NCI-H1436 (cell line): ENCODE measurements at places on chromosomes 7 and 10.

- DNase-seq: no peak
Observed at GRCh38 chr7:41437257-41438196, 265.4 kb downstream of the INHBA start.

DNA sequence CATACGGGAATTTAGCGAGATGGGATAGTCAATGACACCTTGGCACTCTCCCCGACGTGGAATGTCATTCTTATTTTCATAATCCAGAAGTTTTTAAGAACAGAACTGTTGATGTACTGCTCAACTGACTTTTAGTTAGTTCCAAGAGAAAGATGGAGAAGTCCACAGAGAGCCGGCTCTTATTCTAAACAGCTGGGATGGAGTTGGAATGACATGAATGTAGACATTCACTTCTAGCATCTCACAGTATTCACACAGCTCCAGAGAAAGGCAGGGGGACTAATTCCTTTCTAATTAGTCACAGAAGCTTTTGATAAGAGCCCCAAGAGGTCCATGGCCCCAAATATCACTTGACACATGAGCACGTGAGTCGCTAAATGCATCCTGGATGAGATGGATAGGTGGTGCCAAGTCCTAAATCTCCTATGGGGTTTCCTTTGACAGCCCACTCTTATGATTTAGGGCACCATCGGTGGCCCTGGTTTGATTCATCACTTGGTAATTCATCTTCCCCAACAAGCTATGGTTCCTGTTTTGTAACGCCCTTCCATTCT lies 420.3 kb upstream of the AUTS2 start:
- no peak for DNase-seq

GRCh38 chr7:123558289-123558874 lies 764 bp upstream of the NDUFA5 start:
- DNase-seq: no peak

- DNase-seq: peak; percentile 44
Observed at GRCh38 chr7:21944616-21945453, 864 bp downstream of the CDCA7L start.

- no peak for DNase-seq
Observed at GRCh38 chr10:126536148-126536547, 134.3 kb downstream of the C10orf90 start.

- DNase-seq: no peak
Observed at GRCh38 chr7:50454968-50455367, 4.8 kb upstream of the FIGNL1 start.

DNA sequence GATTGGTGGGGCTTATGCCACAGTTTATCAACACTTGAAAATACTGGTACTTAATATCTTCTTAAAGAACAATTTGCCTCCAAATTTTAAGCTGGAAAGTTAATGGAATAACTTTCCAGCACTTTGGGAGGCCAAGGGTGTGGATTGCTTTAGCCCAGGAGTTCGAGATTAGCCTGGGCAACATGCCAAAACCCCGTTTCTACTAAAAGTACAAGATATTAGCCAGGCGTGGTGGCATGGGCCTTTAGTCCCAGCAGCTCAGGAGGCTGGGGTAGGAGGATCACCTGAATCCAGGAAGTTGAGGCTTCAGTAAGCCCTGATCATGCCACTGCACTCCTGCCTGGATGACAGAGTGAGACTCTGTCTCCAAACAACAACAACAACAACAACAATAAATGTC lies 56.0 kb downstream of the PRF1 start:
- no peak for DNase-seq

GRCh38 chr10:1534820-1535219 lies 202.5 kb downstream of the ADARB2 start:
- no peak for DNase-seq

DNA sequence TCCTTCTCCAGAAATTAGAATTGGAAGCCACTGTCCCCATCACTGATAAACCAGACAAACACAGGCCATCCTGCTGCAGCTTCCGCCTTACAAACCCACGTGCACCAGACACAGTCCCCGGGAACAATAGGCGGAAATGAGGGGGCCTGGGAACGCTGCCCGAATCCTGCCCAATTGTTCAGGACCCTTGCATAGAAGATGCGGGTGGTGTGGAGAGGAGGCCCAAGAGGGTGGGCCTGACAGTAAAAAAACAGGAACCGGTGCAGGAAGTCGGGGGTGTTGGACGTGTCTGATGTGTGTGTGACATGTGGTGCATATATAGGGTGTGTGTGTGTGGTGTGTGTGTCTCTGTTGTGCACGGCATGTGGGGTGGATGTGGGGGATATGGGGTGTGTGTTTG lies 26.5 kb upstream of the CHST15 start:
- no peak for DNase-seq

DNA sequence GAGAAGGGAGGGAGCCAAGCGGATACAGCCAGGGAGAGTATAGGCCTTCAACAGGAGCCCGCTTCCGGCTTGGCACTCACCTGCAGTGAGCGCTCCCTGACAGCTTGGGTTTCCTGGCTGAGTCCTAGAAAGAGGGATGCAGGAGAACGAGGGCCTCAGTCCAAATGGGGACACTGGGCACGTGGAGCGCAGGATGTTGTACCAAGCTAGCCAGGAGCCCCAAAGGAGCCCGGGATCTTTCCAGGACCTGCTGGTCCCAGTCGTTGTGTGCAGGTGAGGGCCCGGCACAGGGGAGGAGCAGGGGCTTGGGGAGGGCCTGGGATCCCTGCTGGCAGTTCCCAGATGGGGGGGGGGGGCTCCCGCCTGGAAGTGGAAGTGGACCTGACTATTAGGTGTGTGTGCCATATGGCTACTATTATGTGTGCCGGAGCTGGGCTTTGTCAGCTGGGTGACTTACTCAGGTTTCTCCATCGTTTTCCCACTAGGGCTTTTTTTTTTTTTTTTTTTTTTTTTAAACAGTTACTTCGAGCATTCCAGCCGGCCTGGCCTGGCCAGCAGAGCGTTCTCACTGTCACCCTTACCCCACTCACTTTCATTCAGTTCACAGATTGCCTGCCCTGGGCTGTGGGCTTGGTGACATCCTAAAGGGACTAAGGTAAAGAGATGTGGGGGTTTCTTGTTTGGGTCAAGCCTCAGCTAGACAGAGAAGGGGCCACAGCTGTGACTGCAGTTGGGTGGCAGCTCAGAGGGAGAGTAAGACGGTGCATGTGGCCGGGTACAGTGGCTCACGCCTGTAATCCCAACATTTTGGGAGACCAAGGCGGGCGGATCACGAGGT lies 3.8 kb downstream of the AGAP3 start:
- no peak for DNase-seq

GRCh38 chr10:26890956-26891355 lies 30.2 kb upstream of the ABI1 start:
- peak; percentile 13 for DNase-seq

DNA sequence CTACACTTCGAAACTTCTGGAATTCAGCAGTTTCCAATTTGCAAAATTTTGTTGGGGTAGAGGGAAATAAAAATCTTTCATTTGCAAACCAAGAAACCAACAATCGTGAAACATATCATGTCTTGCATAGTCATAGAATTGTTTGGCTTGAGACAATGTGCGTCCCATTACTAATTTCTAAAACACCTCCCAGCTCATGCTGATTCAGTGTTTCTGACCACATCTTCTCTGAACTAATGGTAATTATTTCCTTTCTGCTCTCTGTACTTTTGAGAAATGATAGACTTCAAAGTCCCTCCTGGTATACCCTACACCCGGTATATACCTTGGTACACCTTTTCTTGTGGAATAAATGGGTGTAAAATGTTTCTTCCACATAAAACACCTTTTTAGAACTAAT lies 41.8 kb upstream of the TSPAN13 start:
- DNase-seq: no peak

GRCh38 chr7:39615350-39615975 lies 7.9 kb upstream of the RALA start:
- no peak for DNase-seq

DNA sequence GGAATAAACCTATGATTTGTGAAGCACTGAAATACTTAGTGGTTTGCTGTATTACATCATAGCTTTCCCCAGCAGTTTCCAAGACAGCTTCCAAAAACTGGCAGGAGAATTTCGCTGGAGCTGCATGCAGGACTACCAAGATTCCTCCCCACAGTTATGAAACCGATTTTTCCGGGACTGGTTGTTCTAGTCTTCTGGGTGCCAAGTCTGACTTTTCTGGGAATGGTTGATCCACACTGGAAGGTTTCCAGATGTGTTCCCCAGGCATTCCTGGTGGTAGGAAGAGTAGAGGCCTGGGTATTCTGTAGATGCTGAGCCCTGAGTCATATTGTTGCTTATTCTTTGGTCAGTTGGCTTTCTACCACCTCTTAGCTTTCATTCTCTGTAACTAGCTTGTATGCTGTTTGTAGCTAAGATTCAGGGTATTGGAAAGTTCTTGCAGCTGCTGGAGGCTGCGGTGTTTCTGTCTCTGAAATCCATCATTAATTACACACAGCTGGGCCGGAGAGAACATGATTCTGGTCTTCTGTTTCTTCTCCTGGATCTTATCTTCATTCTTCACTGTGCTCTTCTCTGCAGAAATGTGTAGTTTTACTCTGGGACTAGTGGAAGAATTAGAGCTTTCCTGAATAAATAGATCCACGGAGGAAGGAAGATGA lies 6.3 kb downstream of the ABCC2 start:
- DNase-seq: no peak

DNA sequence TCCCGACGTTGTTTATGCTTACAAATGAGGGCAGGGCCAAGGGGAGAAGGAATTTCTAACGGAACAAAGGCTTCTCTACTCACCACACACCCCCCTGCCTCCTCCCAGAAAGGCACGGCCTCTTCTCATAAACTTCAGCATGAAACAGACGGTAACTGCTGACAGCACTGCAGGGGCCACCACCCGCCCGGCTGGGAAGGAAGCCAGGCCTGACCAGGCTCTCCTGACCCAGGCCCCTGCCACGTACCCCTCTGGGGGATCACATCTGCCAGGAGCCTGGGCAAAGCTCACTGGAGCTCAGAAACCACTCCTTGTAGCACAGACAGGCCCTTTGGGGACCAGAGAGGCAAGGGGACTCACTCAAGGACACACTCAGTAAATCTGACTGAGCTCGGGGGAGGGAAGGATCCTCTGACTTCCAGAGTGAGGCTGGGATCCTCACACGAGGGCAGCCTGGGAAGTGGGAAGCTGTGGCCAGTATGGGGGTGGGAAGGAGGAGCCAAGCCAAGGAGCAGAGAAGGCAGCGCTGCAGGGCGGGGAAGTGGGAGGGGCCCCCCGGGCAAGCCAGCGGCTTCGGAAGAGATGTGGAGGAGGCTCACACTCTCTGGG lies 46.1 kb downstream of the ZCCHC24 start:
- no peak for DNase-seq

GRCh38 chr7:135382173-135382572 lies 127.7 kb downstream of the CNOT4 start:
- no peak for DNase-seq

- peak; percentile 44 for DNase-seq
Observed at GRCh38 chr10:132248455-132249225, 59.1 kb downstream of the STK32C start.

- DNase-seq: no peak
Observed at GRCh38 chr7:135186841-135187253, 16.3 kb upstream of the CYREN start.

DNA sequence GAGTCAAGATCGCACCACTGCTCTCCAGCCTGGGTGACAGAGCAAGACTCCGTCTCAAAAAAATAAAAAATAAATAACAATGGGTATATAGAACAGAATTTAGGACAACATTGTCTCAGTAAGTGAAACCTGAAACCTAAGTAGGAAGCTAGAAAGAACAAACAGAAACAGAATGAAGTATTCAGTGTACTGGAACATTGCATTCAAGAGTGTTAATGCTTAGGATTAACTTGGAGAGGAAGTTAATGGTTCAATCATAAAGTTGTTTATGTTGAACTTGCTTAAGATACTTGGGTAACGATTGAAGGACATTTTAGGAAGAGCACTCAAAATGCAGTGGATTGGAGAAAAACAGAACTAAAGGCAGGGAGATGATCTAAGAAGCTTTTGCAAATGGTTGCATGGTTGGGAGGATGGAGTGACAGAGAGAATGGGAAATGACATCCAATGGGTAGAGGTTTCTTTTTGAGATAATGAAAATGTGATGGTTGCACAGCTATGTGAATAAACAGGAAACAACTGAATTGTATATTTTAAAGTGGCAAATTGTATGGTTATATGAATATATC lies 233.7 kb downstream of the ADK start:
- DNase-seq: no peak

GRCh38 chr10:21329995-21330627 lies 195.4 kb downstream of the SKIDA1 start:
- no peak for DNase-seq
